ENCODE measurements at places on chromosomes 16 and 17. TPM values are rescaled to one million over a fixed set of nuclear protein-coding genes. Genes with fewer than 3 reads are reported as not detected.

DNA sequence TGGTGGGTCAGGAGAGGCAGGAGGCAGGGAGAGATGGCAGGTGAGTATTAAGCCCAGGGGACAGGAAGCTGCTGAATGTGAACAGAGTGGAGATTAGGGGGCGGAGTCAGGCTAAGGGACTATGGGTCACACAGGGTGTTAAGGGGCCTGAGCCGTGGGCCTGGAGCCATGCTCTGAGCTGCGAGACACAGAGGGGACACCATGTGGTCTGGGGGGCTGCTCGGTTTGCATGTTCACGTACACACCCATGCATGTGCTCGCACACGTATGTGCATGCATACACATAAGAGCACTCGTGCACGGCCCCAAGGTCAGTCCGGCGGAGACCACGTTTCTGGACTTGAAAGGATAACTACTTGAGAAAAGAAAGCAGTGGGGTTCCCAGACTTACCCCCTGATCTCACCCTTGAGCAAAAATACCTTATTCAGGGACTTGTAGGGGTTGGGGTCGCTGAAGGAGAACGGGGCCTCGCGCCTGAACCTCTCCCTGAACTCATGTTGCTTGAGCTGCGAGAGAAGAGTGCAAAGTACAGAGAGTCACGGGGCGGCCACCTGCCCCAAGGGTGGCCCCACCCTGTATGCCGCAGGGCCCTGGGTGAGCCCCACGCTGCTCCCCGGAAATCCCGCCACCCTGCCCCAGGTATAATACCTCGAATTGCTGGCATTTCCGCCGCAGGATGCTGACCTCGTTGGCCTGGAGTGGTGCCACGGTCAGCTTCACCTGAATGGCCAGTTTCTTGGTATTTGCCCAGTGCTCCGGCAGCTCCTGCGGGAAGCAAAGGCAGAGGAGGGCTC, 50.8 kb downstream of the DNAH17 start:
- DNase-seq, result no peak

- DNase-seq, result no peak
Observed at GRCh38 chr16:72221630-72222024, 49.7 kb upstream of the PMFBP1 start.

- DNase-seq, result no peak
Observed at GRCh38 chr17:9009096-9009495, 12.2 kb upstream of the NTN1 start.

- DNase-seq, result no peak
Observed at GRCh38 chr16:78425891-78426510, 326.5 kb downstream of the WWOX start.

DNA sequence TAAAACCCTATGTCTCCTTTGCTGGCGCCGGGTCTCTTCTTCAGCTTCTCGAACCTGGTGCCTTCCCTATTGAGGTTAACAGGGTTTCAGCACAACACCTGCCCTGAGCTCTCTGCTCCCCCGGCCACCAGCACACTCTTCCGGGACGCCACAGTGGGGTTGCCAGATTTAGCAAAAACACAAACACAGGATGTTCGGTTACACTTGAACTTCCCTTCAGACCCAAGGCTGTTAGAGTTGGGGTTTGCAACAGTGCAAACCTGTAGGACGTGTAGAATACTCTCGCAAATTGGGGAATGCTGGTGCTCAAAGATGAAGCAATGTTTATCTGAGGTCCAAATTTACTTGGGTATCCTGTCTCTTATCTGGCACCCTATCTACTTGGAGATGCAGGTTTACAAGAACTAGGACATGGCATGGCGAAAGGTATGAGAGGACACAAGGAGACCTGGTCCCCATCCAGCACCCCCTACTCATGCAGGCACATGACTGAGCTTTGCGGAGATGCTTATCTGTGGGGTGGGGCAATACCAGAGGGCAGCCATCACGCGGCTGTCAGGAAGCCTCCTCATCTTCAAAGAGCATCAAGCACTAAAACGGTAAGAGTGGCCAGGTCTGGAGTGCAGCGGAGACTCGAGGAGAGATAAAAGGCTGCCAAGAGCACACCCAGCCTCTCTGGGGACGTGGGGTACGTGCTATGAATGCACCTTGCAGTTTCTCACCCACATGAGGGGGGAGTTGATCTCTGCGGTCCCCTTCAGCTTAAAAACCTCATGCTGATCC, 52.8 kb downstream of the SDK2 start:
- no peak for DNase-seq

GRCh38 chr17:42378959-42379594, 9.2 kb downstream of the STAT3 start:
- DNase-seq, result no peak

DNA sequence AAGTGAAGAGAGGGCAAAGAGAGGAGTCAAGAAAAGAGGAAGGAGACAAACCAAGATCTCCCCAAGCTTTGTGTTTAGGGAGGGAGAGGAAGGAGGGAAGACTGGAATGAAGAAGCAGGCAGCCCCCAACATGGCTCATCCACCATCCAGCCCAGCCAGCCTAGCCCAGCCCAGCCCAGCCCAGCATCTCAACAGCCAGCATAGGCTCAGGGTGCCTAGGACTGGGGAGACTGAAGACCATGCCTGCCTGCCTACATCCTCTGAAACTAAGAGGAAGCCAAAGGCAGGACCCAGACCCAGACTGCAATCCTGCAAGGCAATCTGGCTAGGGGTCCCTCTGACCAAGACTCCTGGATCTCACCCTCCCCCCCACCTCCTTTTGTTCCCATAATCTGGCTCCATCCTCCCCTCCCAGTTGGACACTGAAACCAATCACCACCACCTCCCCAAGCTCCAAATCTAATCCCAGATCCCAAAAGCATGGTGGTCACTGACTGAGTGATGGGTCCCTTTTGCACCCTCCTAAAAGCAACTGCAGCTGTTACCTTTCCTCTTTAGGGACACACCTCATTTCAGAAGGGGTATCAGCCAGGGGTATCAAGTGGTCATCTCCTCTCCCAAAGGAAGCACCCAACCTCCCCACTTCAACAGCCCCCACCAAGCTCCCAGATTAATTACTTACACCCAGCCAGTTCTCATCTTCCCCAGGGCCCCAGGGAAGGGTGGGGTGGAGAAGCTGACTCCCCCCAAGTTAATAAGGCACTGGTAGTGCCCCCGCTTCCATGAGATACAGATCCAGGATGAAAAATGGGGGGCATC, 1.2 kb downstream of the HDAC5 start:
- DNase-seq, result no peak

DNA sequence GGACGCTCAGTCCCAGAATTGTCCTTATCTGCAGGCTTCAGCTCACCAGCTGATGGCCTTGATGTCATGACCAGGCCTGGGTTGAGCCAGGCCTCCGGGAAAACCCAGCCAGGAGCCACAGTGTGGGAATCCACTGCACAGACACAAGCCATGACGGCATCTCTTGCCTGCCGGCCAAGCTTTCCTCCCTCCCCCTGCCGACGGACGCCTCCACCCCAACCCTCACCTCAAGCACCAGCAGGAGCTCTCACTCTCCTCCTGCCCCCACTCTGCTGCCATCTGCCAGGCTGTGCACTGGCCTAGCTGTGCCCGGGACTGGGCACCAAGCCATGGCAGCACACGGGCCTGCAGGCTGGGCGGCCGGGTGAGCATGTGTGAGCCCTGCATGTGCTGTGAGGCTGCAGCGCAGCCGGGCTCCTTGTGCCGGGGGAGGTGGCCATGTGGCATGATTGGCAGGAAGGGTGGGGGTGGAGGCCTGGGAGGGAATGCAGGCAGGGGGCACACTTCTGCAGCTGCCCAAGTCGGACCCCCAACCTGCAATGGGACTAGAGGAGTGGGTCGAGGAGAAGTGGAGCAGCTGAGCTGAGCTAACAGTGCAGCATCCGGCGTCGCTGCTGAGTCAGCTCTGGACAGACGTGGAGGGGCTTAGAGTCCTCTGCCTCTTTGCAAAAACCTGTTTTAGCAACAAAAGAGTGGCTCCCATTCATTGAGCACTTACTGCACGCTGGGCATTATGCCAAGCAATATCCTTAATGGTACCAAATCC, 268.5 kb downstream of the CBLN1 start:
- no peak for DNase-seq

DNA sequence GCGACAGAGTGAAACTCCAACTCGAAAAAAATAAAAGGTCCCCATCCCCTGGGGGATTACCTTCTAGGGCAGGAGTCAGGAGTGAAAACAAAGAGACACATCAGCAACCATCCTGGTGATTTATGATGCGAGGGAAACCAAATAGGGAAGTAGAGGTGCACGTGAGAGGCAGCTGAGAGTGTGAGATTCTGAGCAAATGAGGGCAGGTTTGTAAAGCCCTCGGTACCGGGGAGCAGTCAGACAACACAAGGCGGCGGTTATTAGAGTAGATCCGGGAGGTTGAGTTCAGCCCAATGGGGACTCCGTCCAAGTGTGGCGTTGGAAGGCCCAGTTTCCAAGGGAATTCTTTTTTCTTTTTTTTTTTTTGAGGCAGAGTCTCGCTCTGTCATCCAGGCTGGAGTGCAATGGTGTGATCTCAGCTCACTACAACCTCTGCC, 7.4 kb upstream of the ARMC7 start:
- DNase-seq, result no peak

GRCh38 chr17:47935961-47936360, 5.4 kb upstream of the PNPO start:
- no peak for DNase-seq

DNA sequence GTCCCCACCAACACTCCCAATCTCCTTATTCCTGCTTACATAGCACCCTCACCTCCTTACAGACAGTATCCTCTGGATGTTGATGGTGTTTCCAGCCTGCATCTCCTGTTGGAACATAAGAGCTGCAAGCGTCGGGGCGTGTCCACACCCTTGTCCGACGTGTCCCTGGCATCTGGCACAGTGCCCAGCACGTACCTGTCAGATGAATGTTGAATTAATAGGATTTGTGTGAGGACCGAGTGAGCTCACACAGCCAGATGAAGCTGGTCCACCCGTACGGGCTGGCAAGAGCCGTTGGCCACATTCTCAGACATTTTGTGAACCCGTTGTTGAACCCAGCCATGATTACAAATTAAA, 12.2 kb upstream of the CBX4 start:
- no peak for DNase-seq

DNA sequence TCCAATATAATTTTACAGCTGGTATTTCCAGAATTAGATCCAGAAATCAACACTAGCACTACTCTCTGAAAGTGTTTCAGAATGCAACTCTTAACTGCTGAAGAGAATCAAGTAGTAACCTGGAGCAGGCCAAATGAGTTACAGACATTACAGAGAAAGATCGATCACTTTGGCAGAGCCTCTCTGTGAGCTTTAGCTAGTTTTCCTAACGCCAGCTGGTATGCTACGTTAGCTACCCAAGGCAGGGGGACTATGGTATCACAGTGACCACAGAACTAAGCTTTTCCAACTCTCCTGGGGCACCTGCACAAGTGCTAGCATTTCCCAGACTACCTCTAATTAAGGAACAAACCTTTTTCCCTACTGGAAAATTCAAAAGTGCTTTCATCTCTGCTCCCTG, 30.4 kb downstream of the TRAF4 start:
- DNase-seq, result no peak

GRCh38 chr16:68296693-68297092, 14.1 kb downstream of the SLC7A6OS start:
- DNase-seq, result no peak

DNA sequence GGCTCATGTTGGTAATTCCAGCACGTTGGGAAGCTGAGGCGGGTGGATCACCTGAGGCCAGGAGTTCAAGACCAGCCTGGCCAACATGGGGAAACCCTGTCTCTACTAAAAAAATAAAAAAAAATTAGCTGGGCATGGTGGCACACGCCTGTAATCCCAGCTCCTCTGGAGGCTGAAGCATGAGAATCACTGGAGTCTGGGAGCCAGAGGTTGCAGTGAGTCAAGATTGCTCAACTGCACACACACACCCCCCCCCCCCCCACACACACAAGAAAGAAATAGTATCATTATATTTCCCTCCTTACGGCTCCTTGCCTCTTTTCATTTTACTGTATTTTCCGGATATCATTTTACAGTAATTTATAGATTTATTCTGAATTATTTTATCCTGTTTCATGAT, 963.1 kb upstream of the GOT2 start:
- DNase-seq, result no peak

GRCh38 chr17:79617740-79618382, 7.0 kb upstream of the RBFOX3 start:
- no peak for DNase-seq

DNA sequence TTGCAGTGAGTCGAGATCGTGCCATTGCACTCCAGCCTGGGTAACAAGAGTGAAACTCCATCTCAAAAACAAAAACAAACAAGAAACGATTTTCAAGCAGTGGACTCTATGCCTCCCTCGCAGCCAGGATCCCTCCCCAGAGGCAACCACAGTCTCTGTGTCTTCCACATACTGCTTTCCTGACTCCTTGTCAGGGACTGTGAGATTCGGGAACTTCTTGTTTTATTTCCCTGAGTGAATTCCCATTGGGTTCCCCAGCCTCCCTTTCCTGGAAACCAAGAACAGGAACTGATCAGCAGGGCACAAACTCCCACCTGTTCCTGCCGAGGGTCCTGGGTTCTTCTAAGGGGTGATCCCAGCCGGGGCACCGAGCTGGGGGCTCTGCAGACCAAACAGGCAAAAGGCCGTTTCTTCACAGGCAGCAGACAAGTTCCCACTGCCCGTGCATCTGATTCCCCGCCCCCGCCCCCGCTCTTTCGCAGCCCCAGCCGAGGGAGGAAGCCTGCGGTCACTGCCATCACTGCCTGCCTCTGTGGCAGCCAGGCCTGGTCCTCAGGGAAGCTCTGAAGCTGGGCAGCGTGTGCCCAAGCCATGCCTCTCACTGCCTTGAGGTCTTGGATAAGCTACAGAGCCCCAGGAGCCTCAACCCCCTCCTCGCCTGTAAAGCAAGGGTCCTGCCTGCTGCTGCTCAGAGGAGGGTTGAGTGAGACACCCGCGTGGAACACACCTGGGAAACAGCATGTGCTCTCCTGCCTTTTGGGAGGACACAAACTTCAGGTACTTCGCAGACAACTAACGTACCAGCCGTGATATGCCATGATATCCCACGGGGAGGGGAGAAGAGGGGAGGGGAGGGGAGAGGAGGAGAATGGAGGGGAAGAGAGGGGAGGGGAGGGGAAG, 5.5 kb upstream of the PIEZO1 start:
- DNase-seq, result no peak

- no peak for DNase-seq
Observed at GRCh38 chr17:73156887-73157520, 7.8 kb upstream of the SSTR2 start.

The PITPNM3 gene
- total RNA-seq, result 0.56 TPM

The BPTF gene
- 92.3 TPM for total RNA-seq

The LPO gene
- not detected for total RNA-seq

The TP53TG3B gene
- not detected for total RNA-seq

The UBALD2 gene
- 9.7 TPM for total RNA-seq

The ZBTB4 gene
- total RNA-seq, result 67.3 TPM

The TLCD3B gene
- not detected for total RNA-seq

The CMTM2 gene
- total RNA-seq, result not detected

The SHMT1 gene
- 5.1 TPM for total RNA-seq

All from right atrium auricular region (tissue), 2 donors.